ENCODE measurements at places on chromosomes 11 and 22. TPM values are rescaled to one million over a fixed set of nuclear protein-coding genes. Genes with fewer than 3 reads are reported as not detected.

RIC8A gene
- 79.4 TPM for total RNA-seq

GRCh38 chr11:14114786-14115185, 152.3 kb downstream of the SPON1 start:
- DNase-seq: no peak

DNA sequence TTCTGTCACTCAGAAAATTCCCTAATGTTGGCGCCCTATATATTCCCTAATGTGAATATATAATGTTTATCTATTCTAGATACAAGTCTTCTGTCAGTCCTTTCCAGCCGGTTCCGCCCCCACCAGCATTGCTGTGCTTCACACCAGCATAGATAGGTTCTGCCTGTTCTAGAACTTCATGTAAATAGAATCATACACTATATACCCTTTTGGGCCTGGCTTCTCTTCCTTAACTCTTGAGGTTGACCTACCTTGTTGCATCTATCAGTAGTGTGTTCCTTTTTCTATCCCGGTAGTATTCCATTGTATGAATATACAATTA, 34.6 kb downstream of the OTOG start:
- DNase-seq: no peak

- DNase-seq: no peak
Observed at GRCh38 chr22:46052801-46053562, 76.0 kb upstream of the WNT7B start.

DNA sequence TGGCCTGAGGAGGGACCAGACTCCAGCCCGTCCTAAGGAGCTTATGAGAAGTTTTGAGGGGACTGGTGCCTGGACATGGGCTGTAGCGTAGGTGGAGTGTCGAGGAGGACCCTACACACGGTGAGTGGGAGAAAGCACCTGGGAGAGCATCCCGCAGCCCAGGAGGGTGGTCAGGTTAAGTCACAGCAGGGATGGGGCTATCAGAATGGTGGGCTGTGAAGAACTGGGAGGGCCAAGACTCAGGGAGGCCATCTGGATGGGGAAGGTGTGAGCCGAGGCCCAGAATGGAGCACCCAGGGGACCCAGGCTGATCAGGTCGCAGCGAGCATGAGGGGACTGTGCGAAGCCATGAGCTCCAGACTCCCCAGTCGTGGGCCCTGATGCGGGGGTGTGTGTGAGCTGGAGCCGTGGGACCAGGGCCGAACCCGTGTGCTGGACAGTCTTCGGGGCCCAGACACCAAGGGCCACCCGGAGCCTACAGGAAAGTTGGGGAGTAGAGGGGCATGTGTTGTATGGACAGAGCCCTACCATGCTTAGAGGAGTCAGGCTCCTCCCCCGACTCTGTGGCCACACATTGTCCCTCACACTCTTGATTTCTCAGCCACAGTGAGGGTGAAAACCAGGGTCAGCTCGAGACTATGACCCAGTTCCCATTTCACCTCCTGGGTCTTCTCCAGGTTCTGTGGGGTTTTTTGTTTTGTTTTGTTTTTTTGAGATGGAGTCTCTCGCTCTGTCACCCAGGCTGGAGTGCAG, 54.3 kb downstream of the BCR start:
- DNase-seq: no peak

ZP1 gene
- total RNA-seq: not detected

OR8G5 gene
- total RNA-seq: not detected

OR4A16 gene
- total RNA-seq: not detected

DNA sequence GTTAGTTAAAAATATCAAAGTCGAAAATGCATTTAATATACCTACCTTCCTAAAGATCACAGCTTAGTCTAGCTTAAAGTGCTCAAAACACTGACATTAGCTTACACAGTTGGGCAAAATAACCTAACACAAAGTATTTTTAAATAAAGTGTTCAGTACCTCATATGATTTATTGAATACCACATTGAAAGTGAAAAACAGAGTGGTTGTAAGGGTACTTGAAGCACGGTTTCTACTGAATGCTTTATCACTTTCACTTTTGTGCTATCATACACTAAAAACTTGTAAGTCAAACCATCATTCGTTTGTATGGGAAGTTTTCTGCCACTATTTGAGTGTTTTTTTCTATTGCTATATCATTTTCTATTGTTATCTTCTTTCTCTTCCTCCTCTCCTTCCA, 36.6 kb downstream of the ZBTB44 start:
- no peak for DNase-seq

TMEM191C gene
- 0.63 TPM for total RNA-seq

TESMIN gene
- total RNA-seq: 2.8 TPM

- no peak for DNase-seq
Observed at GRCh38 chr11:108697872-108698473, 33.1 kb downstream of the DDX10 start.

OR5D18 gene
- total RNA-seq: not detected

GRCh38 chr11:94400839-94401772, at the start of gene GPR83:
Gene GPR83 (minus strand): TSS chr11:94401419. CDS start chr11:94401247, 172 bp downstream.
- DNase-seq: no peak

DNA sequence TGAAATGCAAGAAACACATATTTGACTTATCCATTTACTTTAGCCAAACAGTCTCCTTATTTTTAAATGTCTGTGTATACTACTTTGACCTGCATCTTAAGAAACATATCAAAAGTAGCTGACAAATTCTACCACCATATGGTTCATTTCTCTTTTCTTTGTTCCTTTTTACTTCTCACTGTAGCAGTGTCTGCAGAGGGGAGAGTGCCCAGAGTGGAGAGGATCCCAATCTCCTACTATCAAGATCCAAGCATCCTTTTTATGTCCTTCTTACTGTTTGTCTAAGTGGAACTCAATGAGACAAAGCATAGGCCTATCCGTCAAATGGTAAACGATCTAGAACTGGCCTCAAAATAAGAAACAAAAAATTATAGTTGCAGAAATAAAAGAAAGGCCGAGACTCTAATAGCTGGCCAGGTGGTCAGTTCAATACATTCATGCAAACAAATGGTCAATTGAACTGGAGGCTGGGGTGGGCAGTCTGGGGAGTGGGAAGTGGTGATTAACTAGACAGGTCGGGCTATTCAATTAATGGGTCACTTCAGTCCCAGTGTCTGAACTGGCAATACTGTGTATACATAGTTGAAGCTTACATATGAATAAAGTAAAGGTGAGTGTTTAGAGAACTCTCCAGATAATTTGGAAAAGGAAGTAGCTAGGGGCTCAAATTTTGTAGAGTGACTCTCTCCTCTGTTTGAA, 149.1 kb downstream of the MAML2 start:
- no peak for DNase-seq

- no peak for DNase-seq
Observed at GRCh38 chr22:50136581-50137015, 33.9 kb upstream of the PANX2 start.

DNA sequence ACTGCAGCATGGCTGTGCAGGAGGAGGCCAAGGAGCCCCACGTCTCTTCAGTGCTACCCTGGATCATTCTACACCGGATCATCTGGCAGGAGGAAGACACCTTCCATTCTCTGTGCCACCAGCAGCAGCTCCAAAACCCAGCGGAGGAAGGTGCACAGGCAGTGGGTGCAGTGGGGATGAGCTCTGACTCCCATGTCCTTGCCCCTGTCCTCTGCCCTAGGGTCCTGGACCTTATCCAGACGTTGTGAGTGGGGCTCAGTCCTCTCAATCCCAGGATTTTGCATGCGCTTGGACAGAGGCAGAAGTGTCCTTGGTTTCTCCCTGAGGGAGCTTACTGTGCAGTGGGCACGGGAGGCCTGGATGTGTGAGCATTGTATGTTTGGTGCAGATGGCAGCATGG, 61.3 kb downstream of the CABIN1 start:
- no peak for DNase-seq

DNA sequence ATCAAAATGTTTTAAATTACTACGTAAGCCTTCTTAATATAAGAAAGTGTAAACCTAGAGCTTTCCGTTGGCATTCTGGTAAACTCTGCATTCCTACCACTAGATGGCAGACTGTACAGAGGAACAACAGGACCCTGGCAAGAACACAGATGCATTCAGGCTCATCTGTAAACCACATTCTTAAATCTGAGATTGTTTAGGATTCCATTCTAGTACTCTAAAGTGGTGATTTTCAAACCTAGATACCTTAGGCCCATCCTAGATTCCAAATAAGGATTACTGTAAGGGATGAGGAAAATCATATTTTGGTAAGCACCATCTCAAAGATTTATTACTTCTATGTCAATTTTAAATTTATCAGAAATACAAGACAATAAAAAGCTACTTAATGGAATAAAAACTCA, 26.9 kb downstream of the PICALM start:
- DNase-seq: peak; percentile 57

GRCh38 chr22:17792299-17792698, 18.0 kb upstream of the BID start:
- DNase-seq: no peak

Data from thoracic aorta (tissue), 2 donors.